Spinal cord (tissue), 10 donors: ENCODE measurements at places on chromosomes 3 and 15.

DNA sequence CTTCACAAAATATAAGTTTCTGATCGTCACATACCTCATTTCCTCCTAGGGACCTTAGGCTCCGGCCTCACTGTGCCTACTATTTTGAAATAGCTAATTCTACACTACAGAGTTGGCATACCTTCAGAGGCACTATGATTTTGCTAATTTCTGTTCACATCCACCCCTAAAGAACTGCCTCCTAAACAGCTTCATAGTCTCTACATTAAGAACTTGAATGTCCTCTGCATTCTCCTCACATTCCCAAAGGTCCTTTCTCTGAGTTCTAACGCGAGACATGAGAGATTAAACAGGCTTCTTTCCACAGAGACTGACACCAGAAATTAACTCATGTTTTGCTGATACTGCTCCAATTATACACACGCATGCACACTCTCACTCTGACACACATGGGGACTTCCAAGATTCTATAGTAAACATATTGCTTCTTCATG lies 75.5 kb downstream of the DLG1 start:
- no peak for DNase-seq

- DNase-seq: no peak
Measured at GRCh38 chr3:161264852-161265251, 43.7 kb downstream of the NMD3 start.

GRCh38 chr3:30576946-30577345 lies 29.5 kb upstream of the TGFBR2 start:
- DNase-seq: no peak

GRCh38 chr3:52707585-52707984 lies 1.7 kb downstream of the SPCS1 start:
- DNase-seq: no peak

GRCh38 chr3:38067508-38068233 lies 28.7 kb downstream of the DLEC1 start:
- DNase-seq: no peak
